CD4-positive, alpha-beta T cell (primary cell): ENCODE measurements at places on chromosomes 1 and 21.
A peak's percentile ranks its signal among the peaks of the same experiment; 100 is the strongest.

- DNase-seq, result no peak
Observed at GRCh38 chr1:214842856-214843255, 239.7 kb upstream of the KCNK2 start.

GRCh38 chr21:41681348-41681801 lies 85.5 kb downstream of the RIPK4 start:
- DNase-seq, result no peak

GRCh38 chr1:210629276-210629675 lies 300.6 kb downstream of the HHAT start:
- no peak for DNase-seq

GRCh38 chr1:198162091-198162767 lies 5.4 kb downstream of the NEK7 start:
- DNase-seq, result no peak

DNA sequence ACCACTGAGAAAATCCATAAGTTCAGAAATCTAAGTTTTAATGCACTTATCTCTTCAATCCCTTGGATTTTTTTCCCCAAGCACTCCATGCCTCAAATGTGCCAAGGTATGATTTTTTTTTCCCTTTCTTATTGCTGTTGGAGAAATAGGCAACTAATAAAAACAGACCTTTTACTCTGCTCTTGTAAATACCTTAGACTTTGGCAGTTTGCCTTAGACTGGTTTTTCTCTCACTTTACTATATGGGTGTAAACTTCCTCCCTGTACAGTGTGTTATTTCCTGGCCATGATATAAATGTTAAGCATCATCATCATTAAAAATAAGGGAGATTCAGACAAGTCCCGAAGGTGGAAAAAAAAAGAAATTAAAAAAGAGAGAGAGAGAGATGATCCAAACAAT lies 65.7 kb downstream of the LRRC8C start:
- peak; percentile 31 for DNase-seq

DNA sequence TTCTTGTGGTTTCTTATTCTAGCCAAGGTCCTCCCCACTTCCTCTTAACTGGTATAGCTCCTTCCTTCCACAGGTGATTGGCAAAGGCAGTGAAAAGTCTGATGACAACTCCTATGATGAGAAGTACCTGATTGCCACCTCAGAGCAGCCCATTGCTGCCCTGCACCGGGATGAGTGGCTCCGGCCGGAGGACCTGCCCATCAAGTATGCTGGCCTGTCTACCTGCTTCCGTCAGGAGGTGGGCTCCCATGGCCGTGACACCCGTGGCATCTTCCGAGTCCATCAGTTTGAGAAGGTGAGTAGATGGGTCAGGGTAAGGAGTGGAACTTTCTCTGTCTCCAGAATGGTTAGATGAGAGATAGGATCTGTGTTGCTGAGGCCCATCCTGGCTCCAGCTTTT lies 14.2 kb upstream of the CELSR2 start:
- DNase-seq, result no peak

DNA sequence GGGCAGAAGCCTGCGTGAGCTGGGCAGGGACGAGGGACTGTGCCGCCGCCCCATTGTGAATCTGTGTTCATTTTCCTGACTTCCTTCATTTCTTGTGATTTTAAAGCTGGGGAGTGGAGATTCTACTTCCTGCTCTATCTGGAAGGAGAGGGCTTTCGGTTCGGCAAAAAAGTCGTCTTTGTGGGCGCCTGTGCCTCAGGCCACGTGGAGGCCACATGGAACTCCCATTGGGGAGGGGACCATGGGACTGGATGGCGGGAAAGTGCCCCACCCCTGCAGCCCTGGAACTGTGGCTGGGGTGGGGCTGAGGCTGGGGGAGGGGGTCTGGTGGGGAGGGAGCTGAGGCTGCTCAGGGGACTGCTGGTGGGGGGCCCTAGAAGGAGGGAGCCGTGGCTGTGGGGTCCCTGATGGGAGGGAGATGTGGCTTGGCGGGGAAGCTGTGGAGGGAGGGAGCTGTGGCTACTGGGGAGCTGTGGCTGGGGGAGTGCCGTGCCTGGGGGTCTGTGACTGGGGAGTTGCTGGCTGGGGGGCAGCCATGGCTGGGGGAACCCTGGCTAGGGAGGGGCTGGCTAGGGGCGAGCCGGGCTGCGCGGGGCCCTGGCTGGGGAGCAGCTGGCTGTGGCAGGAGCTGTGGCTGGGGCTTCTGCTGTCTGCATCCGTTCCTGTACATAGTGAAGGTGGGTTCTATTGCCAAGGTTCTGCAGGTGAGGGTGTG lies 31.5 kb downstream of the COL18A1 start:
- DNase-seq, result no peak

DNA sequence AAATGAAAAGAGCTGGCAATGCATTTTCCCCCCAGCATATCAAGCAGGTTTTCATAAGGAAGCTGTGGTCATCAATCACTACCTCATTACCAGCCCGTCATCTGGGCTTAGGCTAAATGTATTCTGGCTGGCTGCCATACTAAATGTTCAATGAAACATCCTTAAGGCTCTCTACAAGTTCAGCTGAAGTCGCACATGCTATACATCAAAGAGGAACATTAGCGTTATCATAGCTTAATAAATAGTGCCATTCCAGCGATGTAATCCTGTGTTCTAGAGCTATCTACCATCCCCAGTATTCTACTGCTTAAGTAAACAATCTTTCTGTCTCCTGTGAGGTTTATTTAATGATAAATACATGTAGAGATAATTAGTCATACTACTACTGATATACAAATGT lies 288.8 kb downstream of the DPYD start:
- no peak for DNase-seq

DNA sequence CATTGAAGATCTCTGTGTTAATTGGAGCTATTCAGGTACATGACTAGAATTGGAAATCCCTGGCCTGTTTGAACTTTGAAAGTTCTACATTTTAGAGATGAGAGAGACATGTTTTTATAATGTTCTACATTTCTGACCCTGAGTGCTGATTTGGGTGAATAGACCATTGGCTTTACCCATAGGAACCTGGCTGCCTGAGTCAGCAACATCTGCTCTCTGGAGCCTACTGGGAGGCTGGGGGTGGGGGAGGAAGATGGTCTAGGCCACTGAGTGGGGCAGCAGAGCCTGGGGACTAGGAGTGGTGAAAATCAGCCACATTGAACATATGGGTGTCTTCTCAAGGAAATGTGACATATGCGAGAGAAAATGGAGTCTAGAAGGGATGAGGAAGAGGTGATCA lies 1.4 kb upstream of the VANGL1 start:
- DNase-seq, result no peak
